ENCODE measurements at places on chromosomes 4 and X. TPM values are rescaled to one million over a fixed set of nuclear protein-coding genes. Genes with fewer than 3 reads are reported as not detected.

NUDT11 gene
- 10.7 TPM for total RNA-seq

ARHGEF38 gene
- not detected for total RNA-seq

PNMA3 gene
- 0.89 TPM for total RNA-seq

GIMD1 gene
- not detected for total RNA-seq

NUDT6 gene
- total RNA-seq: 4.5 TPM

PRRG3 gene
- total RNA-seq: not detected

GABRG1 gene
- total RNA-seq: not detected
